ENCODE measurements at places on chromosomes 3 and 15.
A peak's percentile ranks its signal among the peaks of the same experiment; 100 is the strongest.

DNA sequence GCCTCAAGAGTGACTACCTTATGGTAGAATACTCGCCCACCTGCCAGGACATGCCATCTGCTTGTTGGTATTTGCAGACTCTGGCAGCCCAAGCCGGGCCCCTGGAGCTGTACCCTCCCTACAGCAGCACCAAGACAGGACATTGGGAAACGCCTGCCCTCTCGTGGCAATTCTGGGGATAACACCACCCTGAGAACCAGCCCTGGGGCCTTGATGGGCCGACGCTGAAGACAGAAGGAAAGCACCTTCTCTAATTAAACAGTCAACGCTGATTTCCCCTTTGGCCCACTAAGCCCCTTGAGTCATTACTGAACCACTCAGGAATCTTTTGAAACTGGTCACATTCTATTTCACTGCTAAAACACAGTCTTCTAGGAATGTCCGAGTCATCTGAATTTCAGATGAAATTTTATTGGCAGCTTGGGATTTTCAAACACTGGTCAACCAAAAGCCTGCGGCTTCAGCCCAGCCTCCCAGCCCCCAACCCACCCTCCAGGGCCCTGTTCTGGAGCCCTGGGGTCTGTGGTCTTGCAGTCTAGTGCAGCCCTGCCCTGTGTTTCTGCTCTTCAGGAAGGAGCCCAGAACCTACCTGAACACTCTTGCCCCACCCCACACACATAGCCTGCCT lies 91.3 kb downstream of the TMEM266 start:
- DNase-seq = peak; percentile 85

- DNase-seq = no peak
Measured at GRCh38 chr3:108448593-108448992, 61.8 kb downstream of the MYH15 start.

DNA sequence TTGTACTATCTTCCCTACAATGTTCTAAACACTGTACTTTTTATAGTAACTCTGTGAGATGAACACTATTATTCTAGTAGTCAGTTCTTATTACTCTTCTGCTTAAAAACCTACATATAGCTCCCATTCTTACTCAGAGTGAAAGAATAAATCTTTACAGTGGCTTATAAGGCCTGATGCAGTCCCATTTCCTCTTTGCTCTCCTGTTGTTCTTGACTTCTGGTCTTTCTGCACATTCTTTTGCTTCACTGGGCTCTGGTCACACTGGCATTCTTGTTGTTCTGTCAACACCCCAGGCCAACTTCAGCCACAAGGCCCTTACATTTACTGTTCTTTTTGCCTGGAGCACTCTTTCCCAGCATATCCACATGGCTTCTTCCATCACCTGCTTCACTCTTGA lies 58.2 kb upstream of the TP63 start:
- DNase-seq = no peak

- DNase-seq = no peak
Measured at GRCh38 chr3:66803721-66804695, 194.1 kb upstream of the KBTBD8 start.

GRCh38 chr3:165193366-165194254 lies 2.6 kb downstream of the SLITRK3 start:
- no peak for DNase-seq

- no peak for DNase-seq
Measured at GRCh38 chr3:105542282-105543019, 175.7 kb downstream of the ALCAM start.

- DNase-seq = no peak
Measured at GRCh38 chr3:179687967-179688535, 35.2 kb downstream of the USP13 start.

Data from right forelimb (tissue), 1 donor.